Right cardiac atrium (tissue), 5 donors: ENCODE measurements at places on chromosomes 5 and 9. TPM values are rescaled to one million over a fixed set of nuclear protein-coding genes. Genes with fewer than 3 reads are reported as not detected.

Gene TMEM252
- total RNA-seq: not detected

Gene BAAT
- total RNA-seq: not detected

Gene DRD1
- total RNA-seq: not detected

Gene PCAT7
- total RNA-seq: not detected

Gene EHMT1
- total RNA-seq: 38.2 TPM

Gene CD72
- 0.60 TPM for total RNA-seq

Gene SMIM33
- total RNA-seq: not detected

Gene RARS1
- total RNA-seq: 47.1 TPM

Gene GFPT2
- total RNA-seq: 2.3 TPM

Gene IFNA2
- total RNA-seq: not detected

Gene SLC6A7
- total RNA-seq: not detected

Gene HSPB3
- total RNA-seq: 279 TPM

Gene TMEM174
- total RNA-seq: not detected

Gene CPEB4
- 92.4 TPM for total RNA-seq

Gene RASEF
- not detected for total RNA-seq

Gene PCDHB12
- total RNA-seq: 1.7 TPM

Gene SGCD
- 73.1 TPM for total RNA-seq

Gene DMRT3
- not detected for total RNA-seq

Gene TGFBR1
- 15.5 TPM for total RNA-seq

Gene TAS2R1
- total RNA-seq: not detected

Gene SPINK4
- not detected for total RNA-seq

Gene CDKN2B
- 1.3 TPM for total RNA-seq

Gene ODF2
- 15.4 TPM for total RNA-seq

Gene SLC25A2
- 0.17 TPM for total RNA-seq

Gene EIF4E1B
- not detected for total RNA-seq

Gene LHX3
- total RNA-seq: not detected

Gene C9orf153
- not detected for total RNA-seq

Gene IRX4
- 0.21 TPM for total RNA-seq

Gene GBGT1
- 10.2 TPM for total RNA-seq

Gene PKD2L2
- total RNA-seq: 0.71 TPM
